ENCODE measurements at places on chromosomes 12 and 14.

- no peak for DNase-seq
These were observed 3.5 kb downstream of the RSRC2 start for GRCh38 chr12:122523280-122523679.

- DNase-seq: no peak
These were observed 14.4 kb downstream of the NIN start for GRCh38 chr14:50816395-50817047.

DNA sequence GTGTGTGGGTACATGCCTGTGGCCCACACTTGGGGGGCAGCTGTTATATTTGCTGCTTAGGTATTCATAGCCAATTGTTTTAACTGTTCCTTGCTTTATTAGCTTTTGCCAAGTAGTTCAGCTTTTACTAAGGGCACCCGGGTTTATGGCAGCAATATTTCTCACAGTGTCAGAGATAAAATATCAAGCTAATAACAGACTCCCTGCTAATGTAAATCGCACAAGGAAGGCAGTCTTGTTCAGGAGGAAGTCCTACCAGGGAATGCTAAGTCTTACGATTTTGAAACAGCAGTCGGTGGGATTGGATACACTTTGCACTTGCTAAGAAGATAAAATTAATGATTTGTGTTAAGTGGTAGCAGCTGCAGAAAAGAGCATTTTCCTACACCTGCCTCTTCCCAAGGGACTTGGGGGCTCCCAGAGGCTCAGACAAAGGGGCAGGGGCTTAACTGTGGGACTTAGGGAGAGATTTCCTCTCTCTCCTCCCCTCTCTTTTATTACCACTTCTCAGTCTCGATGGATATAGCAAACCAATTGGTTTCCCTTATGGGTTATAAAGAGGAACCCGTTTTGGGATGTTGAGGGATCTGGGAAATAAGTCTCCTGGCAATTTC is 175.1 kb downstream of the NRXN3 start:
- no peak for DNase-seq

DNA sequence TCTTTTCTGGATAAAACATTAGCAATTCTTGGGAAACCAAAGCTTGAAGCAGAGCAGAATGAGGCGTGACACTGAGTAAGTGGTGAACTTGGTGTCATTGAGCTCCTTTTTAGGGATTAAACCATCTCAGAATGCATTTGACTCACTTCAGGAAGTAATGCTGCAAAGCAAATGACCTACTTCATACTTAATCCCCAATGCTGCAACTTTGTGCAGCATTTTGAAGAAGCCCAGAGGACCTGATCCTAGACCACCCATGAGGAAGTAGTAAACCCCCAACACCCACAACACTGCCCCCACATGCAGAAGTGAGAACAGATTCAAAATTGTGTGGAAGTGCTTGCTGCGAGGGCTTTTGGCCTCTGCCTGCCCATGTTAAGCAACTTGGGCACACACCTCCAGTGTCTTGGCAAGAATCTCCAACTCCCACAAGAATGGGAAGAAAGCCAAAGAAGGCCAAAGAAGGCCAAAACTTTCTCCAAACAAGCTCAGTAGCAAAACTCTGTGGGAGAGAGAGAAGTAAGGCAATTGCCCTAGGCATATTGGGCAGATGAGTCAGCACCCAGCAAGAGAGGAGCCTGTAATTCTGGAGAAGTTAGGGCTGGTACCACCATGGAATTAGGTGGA is 69.2 kb upstream of the ETV6 start:
- DNase-seq: no peak

DNA sequence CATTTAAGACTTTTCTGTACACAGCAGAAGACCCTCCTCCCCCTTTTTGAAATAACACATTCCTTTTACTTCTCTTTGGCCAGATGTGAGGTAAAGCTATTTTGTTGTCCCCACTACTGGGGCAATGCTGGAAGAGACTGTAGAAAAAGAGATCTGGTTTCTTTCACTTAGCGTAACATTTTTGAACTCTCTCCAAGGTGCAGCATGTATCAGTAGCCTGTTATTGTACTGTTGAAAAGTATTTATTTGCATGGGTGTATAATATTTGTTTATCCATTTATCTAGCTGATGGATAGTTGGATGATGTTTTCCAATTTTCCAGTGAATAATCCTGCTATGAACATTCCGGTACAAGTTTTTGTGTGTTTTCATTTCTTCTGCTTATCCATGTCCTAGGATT is 335.2 kb downstream of the SOX5 start:
- no peak for DNase-seq

- DNase-seq: no peak
These were observed 2.9 kb downstream of the MMP17 start for GRCh38 chr12:131830914-131831571.

DNA sequence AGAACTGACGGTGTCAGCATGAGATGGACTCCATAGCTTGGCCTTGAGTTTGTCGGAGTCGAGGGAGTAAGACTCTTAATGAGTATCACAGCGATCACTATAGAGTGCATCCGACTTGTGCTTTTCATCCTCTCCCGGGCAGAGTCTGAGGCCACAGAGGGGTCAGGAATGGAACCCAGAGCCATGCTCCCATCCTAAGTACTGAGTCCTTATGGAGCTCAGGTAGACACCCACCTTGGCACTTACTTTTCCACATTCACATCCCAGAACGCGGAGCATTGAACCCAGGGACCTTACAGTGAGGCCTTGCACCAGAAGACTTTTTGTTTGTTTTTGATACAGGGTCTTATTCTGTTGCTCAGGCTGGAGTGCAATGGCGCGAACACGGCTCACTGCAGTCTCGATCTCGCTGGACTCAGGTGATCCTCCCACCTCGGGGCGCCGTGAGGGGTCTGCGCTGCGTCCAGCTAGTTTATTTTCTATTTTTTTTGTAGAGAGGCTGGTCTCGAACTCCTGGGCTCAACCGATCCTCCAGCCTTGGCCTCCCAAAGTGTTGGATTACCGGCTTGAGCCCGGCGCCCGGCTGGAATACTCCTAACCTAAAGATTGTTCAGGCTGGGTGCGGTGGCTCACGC is 719 bp upstream of the SRSF9 start:
- no peak for DNase-seq

GRCh38 chr14:54756656-54757392 is 145.8 kb downstream of the GCH1 start:
- no peak for DNase-seq

DNA sequence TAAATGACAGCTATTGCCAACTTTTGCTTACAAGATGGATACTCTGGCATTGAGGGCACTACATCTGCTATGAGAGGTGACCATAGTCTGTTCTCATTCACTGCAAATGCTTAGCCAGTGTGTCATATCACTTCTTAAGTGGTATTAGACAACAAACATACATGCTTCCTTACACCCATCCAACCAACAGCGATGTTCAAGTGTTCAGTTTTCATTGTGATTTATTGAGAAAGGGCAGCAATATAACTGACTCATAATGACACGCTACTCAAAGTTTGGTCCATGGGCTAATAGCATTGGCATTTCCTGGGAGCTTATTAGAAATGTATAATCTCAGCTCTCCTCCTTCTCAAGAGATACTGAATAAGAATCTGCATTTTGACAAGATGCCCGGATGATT is 181.7 kb downstream of the NPAS3 start:
- no peak for DNase-seq

DNA sequence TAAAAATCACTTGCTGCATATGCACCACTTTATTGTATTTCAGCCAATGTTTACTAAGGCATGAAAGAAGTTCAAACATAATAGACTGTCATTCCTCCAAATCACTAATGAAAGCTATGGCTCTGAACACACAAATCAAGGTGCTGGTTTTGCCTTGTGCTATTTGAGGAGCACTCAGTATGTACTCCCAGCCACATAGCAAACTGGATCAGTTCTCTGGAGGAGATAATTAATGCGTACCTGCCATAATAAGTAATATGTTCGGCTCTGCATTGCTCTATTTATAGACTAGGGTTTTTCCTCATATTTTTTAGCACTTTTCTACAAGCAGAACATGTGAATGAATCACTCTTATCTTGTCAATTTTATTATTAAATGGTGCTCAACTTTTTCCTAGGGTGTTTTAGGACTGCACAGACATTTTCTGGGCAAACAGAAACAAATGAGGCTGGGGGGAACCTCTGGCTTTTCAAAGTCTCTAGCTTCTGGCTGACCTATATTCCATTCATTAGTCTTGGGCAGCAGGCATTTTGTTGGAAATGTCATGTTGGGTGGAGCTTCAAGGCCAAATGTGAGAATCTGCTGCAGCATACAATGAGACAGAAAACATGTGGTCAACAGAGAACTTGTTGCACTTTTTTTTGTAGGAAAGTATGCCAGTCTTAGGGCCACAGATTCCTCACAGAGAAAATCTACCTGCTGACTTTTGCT is 88.4 kb downstream of the GRIP1 start:
- no peak for DNase-seq

DNA sequence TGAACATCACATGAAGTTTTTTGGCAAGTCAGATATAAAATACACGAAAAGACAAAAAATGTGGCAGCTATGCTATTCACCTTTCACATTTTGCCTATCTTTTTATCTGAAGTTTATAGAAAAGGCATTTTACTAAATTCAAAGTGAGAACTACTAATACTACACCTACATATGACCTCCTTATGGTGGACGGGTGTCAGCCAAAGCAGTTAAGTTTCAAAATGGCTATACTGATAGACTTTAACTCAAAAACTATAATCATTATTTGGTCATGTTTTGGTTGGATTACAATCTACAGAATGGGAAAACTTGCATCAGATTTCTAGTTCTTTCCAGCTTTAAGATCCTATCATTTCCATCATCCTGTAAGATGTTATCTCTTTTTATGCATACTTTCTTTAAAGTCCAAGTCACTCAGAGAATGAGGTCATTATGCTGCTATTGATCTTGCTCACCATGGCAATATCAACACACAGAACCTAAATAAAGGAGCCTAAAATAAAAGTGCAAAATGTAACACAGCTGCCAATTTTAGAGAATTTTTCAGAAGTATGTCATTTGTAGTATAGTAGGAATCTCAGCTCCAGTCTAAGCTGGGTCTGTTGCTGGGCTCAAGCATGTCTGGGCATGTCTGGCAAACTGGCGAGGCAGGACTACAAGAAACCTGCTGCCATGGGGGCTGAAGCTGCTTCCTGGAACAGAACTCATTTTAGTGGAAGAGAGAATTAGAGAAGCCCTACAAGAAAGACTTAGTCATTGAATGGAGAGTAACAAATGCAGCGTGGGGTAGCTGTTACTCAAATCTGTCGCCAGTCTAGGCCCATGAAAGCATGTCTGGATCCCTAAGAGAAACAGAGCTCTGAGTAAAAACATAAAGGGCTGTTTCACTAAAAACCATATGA is 7.6 kb upstream of the AEBP2 start:
- no peak for DNase-seq

DNA sequence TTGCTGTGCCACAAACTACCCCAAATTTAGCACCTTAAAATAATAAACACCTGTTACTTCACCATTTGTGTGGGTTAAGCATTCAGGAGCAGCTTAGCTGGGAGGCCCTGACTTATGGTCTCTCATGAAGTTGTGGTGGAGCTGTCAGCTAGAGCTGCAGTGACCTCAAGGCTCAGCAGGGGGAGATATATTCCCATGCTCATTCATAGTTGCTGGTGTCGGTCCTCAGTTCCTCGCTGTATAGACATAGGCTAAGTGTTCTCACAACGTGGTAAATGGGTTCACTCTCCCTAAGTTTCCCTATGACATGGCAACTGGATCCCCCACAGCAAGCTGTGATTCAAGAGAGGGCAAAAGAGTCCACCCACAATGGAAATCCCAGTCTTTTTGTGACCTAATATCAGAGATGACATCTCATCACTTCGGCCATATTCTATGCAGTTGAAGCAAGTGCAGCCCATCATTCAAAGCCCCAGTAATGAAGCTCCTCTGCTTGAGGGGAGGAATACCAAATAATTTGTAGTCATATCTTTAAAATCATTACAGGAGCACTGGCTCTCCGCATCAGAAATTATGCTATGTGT is 41.1 kb downstream of the PRB3 start:
- no peak for DNase-seq

- no peak for DNase-seq
These were observed 126.0 kb upstream of the COCH start for GRCh38 chr14:30748343-30748742.

- no peak for DNase-seq
These were observed 116.5 kb downstream of the GPHN start for GRCh38 chr14:66624336-66624937.

GRCh38 chr12:108832208-108832607 is 25.2 kb downstream of the SSH1 start:
- no peak for DNase-seq

DNA sequence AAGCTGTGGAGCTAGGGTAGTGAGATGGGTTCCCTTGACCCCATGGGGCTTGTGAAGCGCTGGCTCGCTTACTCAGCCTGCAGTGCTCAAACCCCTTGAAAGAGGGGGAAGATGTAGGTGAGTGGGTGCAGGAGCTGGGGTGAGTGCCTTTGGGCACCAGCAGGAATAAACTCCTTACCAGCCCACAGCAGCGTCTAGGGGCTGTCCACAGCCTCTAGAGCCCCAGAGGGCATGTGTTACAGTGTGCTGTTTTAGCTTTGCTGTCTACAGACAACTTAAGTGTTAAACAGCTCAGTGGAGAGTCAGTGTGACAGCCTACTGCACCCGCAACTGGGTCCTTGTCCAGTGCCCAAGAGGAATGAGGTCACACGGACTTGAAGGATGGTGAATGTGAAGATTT is 48.0 kb downstream of the TSPAN8 start:
- DNase-seq: no peak

- no peak for DNase-seq
These were observed 21.7 kb upstream of the LMNTD1 start for GRCh38 chr12:25574761-25575160.

GRCh38 chr12:27000961-27001360 is 13.2 kb downstream of the TM7SF3 start:
- DNase-seq: no peak

DNA sequence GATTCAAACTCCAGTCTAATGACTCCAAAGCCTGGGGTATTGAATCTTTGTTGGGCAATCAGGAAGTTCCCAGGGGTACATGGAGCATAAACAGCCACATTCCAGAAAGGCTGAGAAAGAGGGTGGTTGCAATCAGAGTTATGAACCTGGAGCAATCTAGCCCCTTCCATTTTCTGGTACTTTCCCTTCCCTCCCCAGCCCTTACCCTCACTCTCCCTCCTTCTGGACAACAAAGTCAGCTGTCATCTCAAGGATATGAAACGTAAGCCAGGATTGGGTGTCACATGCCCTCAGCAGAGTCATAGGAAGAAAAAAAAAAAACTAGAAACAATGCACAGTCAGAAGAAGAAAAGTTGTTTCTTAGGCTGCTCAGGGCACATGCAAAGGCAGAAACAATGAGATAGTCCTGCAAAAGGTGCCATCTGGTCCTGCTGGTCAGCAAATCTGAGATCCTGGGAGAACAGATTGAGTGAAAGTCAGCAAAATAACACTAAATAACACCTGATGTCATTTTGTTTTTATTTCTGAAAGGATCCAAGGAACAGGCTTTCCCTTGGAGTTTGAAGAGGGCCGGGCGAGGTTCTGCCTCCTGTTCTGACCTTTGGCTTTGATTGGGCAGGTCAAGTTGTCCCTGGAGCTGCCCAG is 27.1 kb downstream of the TMEM229B start:
- DNase-seq: no peak

- no peak for DNase-seq
These were observed 57.1 kb upstream of the PCED1B start for GRCh38 chr12:47022296-47022695.

GRCh38 chr12:109554761-109555160 is 18.5 kb downstream of the MMAB start:
- no peak for DNase-seq
